Mammary microvascular endothelial cell (primary cell): ENCODE measurements at places on chromosomes 6 and 20. TPM values are rescaled to one million over a fixed set of nuclear protein-coding genes. Genes with fewer than 3 reads are reported as not detected.

Gene OLIG3
- not detected in 2 replicates for total RNA-seq

Gene PAK5
- not detected in 2 replicates for total RNA-seq

Gene DLL1
- 1.2 and 2.0 TPM in 2 replicates for total RNA-seq

Gene CFAP206
- 0.20 and 0.40 TPM in 2 replicates for total RNA-seq

Gene ZSCAN16
- total RNA-seq = 2.9 and 3.4 TPM in 2 replicates

Gene SOX12
- 9.9 TPM in 2 replicates for total RNA-seq
